ENCODE measurements at places on chromosomes 12 and 14.

DNA sequence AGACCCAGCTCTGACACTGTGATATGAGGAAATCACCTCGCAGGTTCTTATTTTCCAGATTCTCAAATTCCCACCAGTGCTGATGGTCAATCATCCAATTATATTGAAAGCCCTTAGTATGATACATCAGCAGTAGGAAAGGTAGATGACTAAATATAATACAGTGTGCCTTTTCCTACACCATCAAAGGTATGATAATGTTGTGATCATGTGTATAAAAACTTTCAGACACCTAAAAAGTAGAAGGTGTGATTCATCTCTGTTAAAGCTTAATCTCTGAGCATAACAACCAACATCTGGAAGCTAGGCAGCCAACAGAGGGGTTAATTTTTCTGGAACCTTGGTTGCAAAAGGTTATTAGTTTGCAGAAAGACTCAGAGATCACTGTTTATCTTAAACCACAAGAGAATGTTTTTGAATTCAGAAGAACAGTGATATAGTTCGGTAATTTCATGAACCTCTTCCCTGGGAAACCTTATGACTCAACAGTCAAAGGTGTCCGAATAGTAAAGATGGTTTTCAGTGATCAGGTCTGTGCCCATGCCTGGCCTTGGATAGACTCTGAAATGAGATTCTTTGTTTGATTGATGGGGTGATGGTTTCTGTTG is 122.5 kb downstream of the ETV6 start:
- DNase-seq = no peak

DNA sequence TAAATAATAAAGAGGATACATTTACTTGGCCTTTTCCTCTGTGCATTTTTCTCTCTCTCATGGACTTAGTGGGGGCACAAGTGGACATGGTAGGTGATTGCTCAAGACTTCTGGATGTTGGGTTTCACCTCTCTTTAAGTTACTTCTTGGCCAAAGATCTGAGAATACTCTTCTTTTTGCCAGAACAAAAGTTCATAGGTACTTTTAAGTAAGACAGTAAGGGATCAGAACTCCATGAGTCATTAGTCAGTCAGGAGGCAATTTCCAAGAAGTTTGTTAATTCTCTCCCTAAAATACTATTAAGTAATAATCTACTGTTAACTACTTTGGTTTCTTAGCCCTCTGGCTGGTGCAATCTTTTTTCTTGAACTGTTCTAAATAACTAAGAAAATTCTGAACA is 84.2 kb downstream of the GRIP1 start:
- no peak for DNase-seq

DNA sequence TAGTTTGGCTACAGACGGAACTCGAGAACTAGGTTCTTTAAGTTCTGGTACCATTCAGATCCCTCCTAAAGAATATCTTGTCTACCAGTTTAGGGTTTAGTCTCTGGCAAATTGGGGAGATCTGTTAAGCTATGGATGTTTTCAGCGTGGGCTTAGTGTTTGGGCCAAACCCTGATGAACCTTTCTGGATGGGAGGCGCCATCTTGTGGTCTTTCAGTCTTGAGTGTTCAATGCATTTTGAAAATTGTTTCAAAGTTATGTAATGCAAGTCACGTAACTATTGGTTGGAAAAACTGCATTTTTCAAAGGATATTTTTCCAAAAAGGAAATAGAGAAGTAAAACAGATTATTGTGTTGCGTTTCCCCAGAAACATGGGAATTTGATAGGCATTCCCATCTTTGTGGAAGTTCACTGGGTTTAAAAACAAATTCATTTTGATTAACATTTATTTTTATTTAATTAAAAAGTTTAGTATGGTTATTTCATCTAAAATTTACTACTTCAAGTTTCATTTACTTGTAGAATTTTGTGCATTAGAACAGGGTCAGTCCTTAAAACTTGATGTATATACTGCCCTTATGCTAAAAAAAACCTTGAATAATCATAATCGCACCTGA is 169.0 kb downstream of the PRIMA1 start:
- peak; percentile 40 for DNase-seq

- DNase-seq = no peak
Measured at GRCh38 chr14:49946320-49947141, 53.6 kb downstream of the ARF6 start.

DNA sequence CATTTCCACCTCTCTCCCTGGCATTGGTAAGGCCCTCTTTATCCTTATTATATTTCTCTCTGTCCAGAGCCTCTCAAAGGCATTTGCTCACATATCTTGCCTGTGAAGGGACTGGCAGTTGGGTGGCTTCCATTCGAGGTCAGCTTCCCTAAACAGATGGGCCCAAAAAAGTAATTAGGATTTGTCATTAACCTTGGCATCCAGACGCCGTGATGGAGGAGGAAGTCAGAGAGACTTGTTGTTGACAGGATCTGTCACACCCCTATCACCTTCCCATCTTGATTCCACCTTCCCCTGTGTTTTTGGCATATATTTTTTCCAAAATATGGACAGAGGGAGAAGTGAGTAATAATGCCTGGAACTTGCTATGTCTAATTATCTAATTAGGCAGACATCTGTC is 54.0 kb upstream of the OAS1 start:
- DNase-seq = no peak

GRCh38 chr12:116160231-116160630 is 117.3 kb downstream of the MED13L start:
- DNase-seq = no peak

DNA sequence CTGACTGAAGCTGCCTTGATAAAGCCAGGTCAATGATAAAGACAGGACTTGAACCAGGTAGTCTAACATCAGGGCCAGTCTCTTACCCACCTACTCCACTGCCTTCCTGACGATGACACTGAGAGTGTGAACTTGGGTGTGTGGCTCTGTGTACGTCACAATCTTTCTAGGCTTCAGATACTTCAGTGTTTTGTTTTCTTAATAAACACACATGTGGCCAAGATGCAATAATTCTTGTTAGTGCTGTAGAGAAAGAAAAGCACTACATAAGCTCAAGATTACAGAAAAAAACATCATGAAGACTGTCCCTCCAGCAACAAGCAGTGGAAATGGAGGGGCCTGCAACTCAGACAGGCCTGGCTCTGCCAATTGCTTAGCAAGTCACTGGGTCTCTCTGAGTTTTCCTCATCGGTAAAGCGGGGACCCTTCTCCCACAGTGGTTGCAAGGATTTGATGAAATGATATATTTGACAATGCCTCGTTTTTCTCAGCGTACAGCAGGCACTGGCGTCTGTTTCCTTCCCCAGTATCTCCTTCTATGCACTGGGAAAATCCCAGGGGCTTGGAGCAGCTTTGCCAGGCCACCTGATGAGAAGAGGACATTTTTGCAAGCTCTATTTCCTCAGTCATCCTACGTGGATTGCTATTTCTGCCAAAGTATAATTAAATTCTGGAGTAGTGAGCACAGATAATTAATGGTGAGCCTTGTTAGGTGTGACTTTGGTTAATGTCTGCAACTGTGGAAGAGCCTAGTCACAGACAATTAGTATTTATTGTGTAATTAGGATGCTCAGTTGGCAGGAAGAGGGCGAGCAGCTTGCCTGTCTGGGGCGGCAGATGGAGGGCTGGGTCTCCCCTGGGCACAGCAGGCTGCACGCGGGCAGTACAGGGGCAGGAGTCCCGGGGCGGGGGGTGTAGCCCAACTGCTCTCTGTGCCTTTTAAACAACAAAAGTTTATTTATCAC is 55.8 kb upstream of the CHGA start:
- DNase-seq = no peak

DNA sequence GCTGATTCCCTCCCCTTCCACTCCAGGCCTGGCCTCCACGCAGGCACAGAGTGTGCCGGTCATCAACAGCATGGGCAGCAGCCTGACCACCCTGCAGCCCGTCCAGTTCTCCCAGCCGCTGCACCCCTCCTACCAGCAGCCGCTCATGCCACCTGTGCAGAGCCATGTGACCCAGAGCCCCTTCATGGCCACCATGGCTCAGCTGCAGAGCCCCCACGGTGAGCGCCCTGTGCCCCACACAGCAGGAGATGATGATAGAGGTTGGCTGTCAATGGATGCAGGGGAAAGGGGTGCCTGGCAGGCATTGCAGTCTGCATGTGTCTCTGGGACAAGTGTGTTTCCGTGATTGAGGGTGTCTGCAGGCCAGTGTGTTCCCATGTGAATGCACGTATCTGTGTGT is 18.8 kb downstream of the C12orf43 start:
- no peak for DNase-seq

DNA sequence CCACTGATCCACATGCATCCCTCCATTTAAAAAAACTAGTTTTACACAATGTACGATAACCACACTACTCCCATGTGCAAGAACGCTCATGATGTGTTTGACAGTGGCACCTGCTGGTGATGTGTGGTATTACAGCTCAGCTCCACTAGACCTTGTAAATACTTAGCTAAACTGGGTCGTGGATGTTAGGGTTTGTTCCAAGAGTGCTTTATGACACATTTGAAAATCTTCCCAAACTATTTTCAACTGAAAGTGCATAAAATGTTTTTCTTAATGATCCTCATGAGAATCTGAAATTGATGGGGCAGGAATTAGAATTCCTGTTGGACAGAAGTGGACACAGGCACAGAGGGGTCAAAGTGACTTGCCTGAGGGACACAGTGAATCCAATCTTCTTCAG is 99.2 kb downstream of the SCARB1 start:
- no peak for DNase-seq

DNA sequence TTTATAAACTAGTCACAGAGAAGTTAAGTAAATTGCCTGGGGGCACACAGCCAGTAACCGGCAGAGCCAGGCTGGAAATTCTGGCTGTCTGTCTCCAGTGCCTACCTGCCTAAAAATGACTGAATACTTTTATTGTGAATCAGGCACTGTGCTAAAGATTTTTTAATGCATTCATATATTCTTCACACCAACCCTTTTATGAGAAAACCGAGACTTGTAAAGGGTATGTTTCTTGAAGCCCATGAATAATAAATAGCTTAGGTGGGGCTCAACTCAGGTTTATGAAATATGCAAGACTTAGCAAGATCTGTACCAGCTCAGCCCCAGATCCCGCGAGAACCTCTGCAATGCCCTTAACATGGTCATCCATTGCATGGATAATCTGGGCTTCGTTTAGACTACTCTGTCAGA is 60.8 kb downstream of the TMCC3 start:
- no peak for DNase-seq

GRCh38 chr12:119176267-119177055 is 2.3 kb upstream of the HSPB8 start:
- peak; percentile 61 for DNase-seq

DNA sequence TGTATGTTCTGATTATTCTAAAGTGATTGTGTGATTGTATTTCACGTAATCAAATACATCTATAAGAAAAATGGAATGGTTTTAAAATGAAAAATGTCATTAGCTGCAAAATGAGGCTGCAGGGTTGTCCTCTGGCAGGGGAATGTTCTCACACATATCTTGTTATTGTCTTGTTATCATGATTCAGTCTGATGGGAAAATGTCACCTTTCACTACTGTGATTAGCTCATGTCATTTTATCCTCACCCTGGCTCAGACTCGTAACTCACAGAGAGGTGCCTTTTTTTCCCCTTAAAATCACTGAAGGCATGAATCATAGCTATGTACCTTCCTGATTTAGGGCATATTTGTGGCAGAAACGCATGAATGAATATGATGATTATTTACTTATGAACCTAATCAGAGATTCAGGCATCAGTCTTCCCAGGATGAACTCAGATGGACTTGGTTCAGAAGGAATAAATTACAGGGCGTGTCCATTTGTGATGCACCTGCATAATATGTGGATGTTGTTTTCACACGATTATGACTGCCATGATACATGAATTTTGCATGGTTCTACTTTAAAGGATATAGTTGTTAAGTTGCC is 1339.2 kb downstream of the AACS start:
- no peak for DNase-seq

DNA sequence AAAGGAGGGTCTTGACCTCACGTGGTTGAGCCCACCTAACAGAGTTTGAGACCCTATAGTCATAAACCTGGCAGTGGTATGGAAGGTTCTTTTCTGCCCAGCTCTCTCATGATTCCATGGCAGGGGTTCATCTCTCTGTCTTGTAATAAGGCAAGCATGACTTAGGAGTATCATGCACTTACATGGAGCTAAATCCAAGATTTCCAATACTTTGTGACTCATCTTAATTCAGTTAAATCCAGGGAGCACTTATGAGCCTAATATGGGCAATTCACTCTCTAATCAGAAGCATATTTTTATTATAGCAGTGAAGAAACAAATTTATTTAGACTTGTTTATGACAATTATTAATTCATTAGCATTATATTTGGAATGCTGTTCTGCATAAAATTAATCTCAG is 131.8 kb upstream of the CPSF6 start:
- no peak for DNase-seq

GRCh38 chr12:5899675-5900074 is 45.4 kb downstream of the ANO2 start:
- no peak for DNase-seq

- DNase-seq = no peak
Measured at GRCh38 chr12:46904406-46905238, 78.8 kb upstream of the SLC38A4 start.

GRCh38 chr12:92707926-92708325 is 5.1 kb downstream of the PLEKHG7 start:
- no peak for DNase-seq

GRCh38 chr12:120712610-120713009 is 2.4 kb downstream of the UNC119B start:
- DNase-seq = no peak

DNA sequence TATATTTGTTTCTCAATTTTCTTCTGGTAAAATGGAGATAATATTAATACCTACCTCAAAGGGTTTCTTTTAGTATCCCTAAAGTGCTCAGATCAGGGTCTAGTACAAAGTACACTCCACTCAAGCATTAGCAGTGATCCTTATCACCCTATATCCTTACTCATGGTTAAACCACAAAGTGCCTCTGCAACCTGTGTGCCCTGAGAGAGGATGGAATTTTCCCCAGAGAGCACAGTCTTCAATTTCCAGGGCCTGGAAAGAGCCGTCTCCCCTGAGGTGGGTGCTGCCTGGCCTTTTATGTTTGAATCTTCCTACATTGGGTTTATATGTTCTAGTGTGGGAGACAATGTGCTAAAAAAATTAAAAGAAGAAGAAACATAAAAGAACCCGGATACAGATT is 183.1 kb upstream of the FBXO33 start:
- no peak for DNase-seq

GRCh38 chr12:91555436-91556415 is 373.1 kb upstream of the DCN start:
- no peak for DNase-seq

- no peak for DNase-seq
Measured at GRCh38 chr14:90522571-90523191, 125.9 kb downstream of the CALM1 start.

DNA sequence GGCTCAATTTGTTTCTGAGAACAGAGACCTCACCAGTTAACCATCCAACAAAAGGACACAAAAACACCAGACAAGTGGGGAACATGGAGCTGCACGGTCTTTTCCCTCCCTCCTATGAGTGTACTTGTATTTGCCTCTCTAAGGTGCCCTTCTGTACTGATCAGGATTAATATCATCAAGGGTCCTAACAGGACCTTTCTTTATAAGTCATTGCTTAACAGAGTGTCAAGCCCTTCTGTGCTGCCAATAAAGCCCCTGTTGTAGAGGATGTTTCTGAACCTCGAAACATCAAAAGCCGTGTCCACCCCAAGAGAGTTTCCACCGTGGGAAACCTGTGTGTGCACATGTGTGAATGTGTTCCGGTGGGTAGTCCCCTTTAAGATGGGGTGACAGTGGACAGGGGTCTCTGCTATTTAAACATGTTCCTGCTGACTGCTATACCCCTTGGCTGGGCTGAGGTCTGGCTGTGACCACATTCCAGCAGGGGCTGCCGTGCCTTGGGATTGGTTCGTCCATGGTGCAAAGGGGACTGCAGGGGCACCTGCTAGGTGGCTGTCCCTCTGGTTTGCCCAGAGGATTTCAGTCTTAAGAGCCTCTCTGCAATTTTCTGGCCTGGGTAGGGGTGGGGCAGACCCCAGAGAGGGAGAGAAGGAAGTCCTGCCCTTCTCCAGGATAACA is 6.0 kb downstream of the ESRRB start:
- no peak for DNase-seq

All from HEK293T (cell line).